Activated T-helper 2 cell treated with anti-CD3 and anti-CD28 coated beads, Interferon-gamma antibody, Interleukin-2, Interleukin-4, amounts not matched to agents 10 μg/mL and 5 μg/mL and 100 μg/mL, durations not matched to agents 14 hours and 24 hours and 36 hours (primary cell): ENCODE measurements at places on chromosomes 2 and 18. TPM values are rescaled to one million over a fixed set of nuclear protein-coding genes. Genes with fewer than 3 reads are reported as not detected.

Gene TMEM163
- total RNA-seq, result 0.09 and 0.27 TPM in 2 replicates

Gene SLC16A14
- 6.7 and 7.8 TPM in 2 replicates for total RNA-seq

Gene CHRND
- total RNA-seq, result not detected in 2 replicates

Gene AFF3
- 1.4 and 1.7 TPM in 2 replicates for total RNA-seq

Gene PARD3B
- 0.09 and 0.39 TPM in 2 replicates for total RNA-seq

Gene CDH19
- total RNA-seq, result not detected in 2 replicates

Gene KLHL14
- total RNA-seq, result not detected in 2 replicates

Gene SLC39A6
- 41.7 and 42.7 TPM in 2 replicates for total RNA-seq

Gene MRO
- not detected in 2 replicates for total RNA-seq

Gene SERPINB4
- total RNA-seq, result not detected in 2 replicates

Gene PLEKHB2
- 72.3 and 72.9 TPM in 2 replicates for total RNA-seq

Gene DSC3
- not detected in 2 replicates for total RNA-seq

Gene MDH1B
- total RNA-seq, result 0.25 and 0.55 TPM in 2 replicates

Gene MEP1B
- 0.21 TPM in 1 of 2 replicates, not detected in the other for total RNA-seq

Gene ABCG5
- total RNA-seq, result 0.14 TPM in 2 replicates

Gene NDUFAF7
- total RNA-seq, result 19.8 and 21.2 TPM in 2 replicates

Gene PKDCC
- 0.11 TPM in 1 of 2 replicates, not detected in the other for total RNA-seq

Gene TBR1
- total RNA-seq, result 0.02 TPM in 1 of 2 replicates, not detected in the other

Gene KCNG2
- total RNA-seq, result not detected in 2 replicates

Gene TUBA3E
- not detected in 2 replicates for total RNA-seq

Gene LINC00305
- not detected in 2 replicates for total RNA-seq

Gene ERCC3
- total RNA-seq, result 58.0 and 60.6 TPM in 2 replicates

Gene MTX2
- total RNA-seq, result 26.0 and 26.2 TPM in 2 replicates

Gene SAG
- total RNA-seq, result 0.05 TPM in 1 of 2 replicates, not detected in the other

Gene TWSG1
- total RNA-seq, result 12.1 and 12.9 TPM in 2 replicates

Gene CROCC2
- not detected in 2 replicates for total RNA-seq

Gene IL1R2
- 0.97 and 1.8 TPM in 2 replicates for total RNA-seq

Gene FAM161A
- 5.0 and 5.5 TPM in 2 replicates for total RNA-seq

Gene ALPI
- not detected in 2 replicates for total RNA-seq

Gene ADGRF3
- 1.6 and 3.1 TPM in 2 replicates for total RNA-seq

Gene CCDC142
- total RNA-seq, result 25.1 and 26.9 TPM in 2 replicates

Gene VWC2L
- not detected in 2 replicates for total RNA-seq

Gene CABYR
- 0.16 TPM in 2 replicates for total RNA-seq

Gene PROKR1
- not detected in 2 replicates for total RNA-seq

Gene HRH4
- 0.16 and 0.21 TPM in 2 replicates for total RNA-seq

Gene CPO
- not detected in 2 replicates for total RNA-seq

Gene FAM237A
- not detected in 2 replicates for total RNA-seq

Gene WDR7
- total RNA-seq, result 25.4 and 27.1 TPM in 2 replicates
